ENCODE measurements at places on chromosomes 2 and 18.

GRCh38 chr2:240518981-240519380 is 38.8 kb downstream of the ANKMY1 start:
- DNase-seq = no peak

- DNase-seq = no peak
Measured at GRCh38 chr2:106183101-106183696, 10.9 kb downstream of the UXS1 start.

DNA sequence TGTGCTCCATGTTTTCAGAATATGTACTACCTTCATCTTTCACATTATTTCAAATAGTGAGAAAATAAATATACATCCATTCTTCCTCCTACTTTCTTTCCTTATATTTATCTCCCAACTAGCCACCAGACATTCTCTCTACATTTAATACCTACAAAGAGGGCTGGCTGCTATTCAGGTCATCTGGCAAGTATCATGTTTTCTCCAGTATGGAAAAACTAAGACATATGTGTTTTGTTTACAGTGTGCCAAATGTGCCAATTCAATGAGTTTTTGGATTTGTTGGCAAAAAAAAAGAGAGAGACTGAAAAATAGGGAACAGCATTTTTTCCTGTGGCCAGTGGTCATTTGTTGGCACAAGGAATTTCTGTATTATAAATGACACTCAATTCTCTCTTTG is 1207.3 kb downstream of the DPP10 start:
- no peak for DNase-seq

DNA sequence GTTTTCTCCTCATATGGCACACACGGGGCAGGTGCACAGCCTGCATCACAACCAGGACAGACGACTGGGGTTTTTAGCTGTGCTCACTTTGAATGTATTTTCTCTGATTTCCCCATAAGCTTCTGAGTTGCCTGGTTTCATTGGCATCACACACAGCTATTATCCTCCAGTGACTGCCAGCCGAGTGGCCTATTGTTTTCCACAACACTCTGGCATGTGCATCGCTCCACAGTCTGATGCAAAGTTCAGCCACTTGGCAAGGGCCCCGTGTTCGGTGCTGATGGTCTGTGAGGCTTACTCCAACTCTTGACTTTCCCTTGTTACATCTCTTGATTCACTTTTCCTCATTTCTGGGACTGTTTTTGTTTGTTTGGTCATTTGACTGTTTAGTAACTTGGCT is 593.1 kb downstream of the CBLN2 start:
- no peak for DNase-seq

DNA sequence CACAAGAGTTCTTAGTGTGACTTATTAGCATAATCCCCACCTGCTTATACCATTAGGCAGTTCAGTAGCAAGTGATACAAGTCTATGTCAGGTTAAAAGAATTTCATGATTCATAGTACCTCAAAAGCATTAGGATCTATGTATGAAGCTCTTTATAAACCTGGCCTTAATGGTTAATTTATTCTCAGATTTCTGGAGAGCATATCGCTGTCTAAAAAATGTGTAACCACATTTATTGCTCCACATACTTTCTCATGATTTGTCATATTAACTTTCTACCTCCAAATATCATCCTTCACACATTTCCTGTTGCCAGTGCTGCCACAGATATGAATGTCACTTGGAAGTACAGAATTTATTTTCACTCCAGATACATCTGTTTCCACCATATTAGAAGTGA is 332.8 kb upstream of the MAP2 start:
- DNase-seq = no peak

DNA sequence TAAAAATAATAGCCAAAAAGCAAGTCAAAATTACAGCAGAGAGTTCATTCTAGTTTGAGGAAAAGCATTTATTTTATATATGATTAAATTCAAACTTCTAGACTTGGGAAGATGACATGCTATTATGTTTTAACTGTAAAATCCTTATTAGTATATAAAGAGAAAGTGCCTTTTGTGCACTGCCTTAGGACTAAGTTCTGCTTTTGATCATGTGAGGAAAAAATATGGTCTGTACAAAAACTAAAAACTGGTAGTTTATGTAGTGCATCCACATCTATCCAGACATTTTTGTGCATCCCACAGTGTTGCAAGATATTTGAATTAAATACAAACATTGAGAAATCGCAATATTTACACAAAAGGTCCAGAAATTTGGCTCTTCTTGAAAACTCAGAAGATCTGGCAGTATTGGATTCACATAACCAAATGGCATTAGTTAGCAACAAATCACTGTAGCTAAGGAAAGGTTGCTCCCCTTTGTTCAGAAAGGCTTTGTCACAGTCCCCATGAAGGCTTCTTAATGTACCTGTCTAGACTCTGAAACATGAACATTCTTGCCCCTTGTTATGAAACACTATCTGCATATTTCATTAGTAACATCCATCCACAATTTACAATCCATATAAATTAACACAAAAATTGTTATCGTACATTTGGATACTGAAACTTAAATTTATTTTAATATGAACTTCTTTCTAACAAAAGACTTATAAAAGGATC is 2.2 kb downstream of the MMADHC start:
- no peak for DNase-seq

- no peak for DNase-seq
Measured at GRCh38 chr18:27277554-27277953, 92.4 kb upstream of the CHST9 start.

DNA sequence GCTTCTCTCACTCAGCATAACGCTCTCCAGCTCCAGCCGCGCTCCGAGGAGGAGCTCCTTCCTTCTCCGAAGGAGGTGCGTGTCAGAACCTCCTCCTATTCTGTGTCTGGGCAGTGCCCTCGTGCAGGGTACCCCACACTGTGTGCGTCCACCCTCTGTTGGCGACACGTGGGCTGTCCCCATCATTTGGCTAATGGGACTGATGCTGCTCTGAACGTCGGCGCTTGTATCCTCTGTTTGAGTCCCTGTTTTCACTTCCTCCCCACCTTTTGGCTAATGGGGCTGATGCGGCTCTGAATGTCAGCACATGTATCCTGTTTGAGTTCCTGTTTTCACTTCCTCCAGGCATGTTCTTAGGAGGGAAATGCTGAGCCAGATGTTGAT is 22.2 kb downstream of the KCNG2 start:
- no peak for DNase-seq

DNA sequence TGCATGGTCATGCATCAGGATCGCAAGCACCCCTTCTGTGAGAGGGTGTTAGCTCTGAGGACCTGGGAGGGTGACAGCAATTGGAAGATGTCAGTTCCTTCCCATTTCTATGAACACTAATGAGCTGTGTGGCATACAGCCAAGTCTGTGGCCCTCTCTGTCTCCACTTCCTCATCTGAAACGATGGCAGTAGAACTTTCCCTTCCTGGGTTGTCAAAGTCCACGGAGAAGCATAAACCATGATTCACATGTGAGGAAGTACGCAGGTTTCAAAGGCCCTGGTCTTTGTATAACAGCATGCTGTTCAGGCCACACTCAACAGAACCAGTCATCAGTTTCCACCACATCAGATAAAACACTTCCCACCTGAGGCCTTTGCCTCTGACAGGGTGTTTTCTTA is 167.4 kb upstream of the RAB6C start:
- DNase-seq = no peak

Data from cerebellar nuclear complex (tissue), 1 donor.